ENCODE measurements at places on chromosomes 11 and 22.

DNA sequence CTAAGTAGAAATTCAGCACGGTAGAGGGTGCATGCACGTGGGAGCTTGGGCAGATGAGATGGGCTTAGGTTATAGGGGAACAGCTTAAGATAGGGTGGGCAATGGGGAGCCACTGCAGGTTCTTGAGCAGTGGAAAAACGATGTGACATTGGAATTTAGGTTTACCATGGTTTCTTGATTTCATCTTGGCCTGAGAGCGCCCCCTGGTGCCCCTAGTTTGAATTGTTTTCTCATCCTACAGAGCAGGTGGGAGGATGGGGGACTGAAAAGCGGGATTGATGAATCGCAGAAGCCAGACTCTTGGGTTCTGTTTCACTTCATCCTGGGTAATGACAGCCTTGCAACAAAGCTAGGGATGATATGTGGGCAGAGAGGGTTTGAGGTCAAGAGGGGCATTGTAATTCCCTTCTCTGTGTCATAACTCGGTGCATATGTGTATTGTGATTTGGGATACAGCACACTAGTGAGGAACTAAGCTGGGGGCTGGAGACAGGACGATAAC, 6.7 kb upstream of the MCAM start:
- DNase-seq = peak; percentile 95

DNA sequence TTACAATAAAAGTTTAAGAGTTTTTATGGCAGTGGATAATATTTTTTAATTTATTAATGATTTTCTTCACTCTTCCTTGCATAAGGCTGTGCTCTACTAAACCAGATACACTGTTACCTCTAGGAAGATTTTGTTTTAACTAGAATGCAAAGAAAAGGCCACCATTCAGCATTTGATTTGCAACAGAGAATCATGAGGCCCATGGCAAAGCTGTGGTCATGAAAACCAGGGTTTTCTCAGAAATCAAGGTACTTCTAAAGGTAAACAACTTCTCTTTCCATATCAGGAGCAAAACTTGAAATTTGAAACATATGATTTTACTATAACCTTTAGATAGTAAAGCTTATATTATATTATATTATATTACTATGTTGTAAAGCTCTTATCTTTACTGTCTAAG, 94.4 kb downstream of the FAM76B start:
- no peak for DNase-seq

GRCh38 chr11:113270080-113270479, 44.3 kb upstream of the TTC12 start:
- no peak for DNase-seq

DNA sequence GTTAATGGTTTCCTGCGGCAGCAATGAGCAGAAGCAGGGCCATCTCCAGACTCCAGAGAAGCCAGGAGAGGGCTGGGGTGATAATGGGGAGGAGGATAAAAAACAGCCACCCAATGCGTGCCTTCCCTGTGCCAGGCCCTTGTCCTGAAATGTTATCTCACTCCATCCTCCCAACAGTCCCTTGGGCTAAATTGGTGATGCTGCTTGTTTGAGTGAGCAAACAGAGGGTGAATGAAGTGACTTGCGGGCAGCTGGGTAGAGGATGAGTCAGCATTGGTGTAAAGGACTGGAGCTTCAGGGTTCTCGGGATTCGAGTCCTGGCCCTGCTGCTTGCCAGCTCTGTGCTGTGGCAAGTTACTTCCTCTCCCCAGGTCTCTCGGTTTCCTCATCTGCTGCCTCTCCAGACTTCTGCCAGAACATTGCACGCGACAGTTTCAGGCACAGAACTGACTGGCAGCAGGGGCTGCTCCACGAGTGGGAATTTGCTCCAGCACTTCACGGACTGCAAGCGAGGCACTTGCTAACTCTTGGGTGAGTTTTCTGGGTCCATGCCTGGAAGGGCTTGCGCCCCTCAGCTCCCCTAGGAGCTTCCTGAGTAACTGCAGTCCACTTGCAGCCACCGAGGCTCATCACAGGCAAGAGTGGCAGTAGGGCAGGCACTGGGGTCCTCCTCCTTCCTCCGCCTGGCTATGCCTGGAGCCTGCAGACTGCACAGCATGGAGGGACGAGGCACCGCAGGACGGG, at the start of gene P2RY6:
Gene P2RY6 (plus strand): TSS at position 403 of the 744 bp plus-strand sequence. CDS start 24,181 bp downstream, outside the sequence.
- DNase-seq = no peak

DNA sequence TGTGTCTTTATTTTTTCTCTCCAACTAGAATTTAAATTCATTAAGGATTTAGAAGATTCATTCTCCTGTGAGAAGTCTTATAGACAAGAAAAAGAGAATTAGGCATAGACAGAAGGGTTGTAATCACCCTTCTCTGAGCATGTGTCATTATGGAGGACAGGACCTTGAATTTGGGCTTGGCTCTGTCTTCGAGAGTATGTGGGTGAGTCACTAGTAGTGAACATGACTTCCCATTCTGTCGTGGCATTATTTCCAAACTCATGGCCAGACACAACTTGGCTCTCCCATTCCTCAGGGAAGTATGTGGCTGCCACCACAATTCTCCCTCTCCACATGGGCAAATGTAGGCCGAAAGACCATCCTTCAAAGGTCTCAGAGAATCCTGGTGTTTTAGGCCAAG, 14.3 kb upstream of the ANKK1 start:
- no peak for DNase-seq

DNA sequence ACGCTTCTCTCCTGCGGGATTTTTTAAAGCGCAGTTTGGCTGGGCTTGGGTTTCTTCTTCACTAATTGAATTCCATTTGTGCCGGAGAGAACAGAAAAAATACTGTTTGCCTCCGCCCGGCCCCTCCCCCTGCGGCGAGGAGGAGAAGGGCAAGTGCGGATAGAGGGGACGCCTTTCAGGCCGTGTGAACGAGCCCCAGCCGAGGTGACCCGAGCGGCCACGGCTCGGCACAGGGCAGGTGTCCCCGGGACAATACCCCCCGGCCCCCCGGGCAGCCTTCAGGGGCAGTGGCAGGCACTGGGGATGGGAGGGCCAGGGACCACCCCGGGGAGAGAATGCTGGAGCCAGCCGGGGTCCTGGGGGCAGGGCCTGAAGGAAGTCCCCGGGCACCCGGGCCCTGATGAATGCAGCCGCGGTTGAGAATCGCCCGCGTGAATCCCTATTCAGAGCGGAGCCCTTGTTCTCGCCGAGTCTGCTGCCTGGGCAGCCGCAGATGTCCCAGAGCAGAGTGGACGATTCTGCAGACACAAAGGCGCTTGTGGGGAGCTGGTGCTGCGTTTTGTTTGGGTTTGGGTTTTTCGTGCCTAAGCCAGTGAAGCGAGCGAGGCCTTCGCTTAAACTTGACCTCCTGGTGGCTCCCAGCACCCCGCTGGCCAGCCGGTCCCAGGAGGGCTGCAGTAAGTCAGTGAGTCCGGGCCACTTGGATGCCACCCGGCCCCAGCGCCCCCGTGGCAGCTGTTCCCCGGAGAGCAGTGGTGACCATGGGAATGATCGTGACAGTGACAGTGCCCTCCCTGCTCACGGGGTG, 96.0 kb downstream of the WNT7B start:
- no peak for DNase-seq

DNA sequence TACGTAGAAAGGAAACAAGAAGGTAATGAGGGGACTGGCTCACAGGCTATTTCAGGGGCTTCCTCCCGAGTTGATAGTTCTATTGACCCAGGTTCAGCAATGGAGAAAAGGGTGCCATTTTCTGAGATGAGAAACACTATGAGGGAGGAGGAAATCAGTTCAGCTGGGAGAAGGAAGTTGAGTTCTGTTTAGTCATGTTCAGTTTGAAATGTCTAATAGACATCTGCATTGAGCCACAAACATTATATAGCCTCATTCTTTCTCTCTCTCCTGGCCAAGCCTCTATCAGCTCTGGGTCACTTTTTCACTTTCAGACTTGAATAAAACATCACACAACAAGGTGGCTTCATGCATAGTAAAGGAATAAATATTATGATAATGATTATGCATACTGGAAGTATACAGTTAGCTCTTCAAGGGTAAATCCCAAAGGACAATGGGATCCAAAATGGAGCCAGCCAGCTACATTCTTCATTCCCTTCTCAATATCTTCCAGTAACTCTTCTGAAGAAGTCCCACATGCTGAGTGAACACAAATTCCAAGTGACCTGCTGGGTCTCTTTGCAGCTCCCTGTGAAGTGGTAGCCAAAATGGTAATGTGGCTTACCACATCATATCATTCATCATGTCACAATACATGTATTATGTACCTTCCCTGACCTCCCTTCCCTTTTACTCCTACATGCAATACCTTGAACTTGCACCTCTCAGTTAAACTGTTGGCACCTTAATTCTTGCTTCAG, 80.9 kb upstream of the CD44 start:
- DNase-seq = no peak

DNA sequence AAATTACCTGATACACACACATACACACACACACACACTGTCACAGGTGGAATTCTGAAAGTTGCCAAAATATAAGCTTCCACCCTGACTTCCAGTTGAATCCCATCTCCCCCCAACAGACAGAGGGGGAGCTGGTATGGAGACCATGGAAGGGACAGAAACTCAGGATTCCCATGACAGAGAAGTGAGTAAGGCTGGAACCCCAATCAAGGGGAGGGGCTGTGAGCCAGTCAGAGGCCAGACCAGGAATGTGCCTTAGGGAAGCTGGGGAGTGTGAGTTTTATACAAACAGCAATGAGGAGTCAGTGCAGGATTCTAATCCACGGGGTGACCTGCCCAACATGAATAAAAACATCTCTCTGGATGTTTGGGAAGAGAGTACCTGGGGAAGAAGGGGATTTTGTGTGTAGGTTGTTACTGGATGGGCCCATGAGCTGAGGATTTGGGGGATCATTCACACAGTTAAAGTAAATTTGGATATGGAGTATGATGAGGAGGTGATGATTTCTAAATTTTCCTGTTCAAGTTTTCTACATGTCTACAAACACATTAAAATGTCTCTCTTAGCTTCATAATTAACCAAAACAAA, 38.7 kb upstream of the TOP3B start:
- no peak for DNase-seq

- no peak for DNase-seq
These were observed 39.3 kb upstream of the SPON1 start for GRCh38 chr11:13923182-13923581.

All from stimulated activated CD8-positive, alpha-beta memory T cell treated with anti-CD3 and anti-CD28 coated beads, Interleukin-4, amount 100 ng/mL, for 48 hours (primary cell).